Mucosa of gallbladder (tissue), 1 donor: ENCODE measurements at places on chromosomes 3 and 15. TPM values are rescaled to one million over a fixed set of nuclear protein-coding genes. Genes with fewer than 3 reads are reported as not detected.

The SPTSSB gene
- total RNA-seq = 9.2 TPM

The MITF gene
- 62.0 TPM for total RNA-seq

The KIF23 gene
- 3.9 TPM for total RNA-seq

The SLC15A2 gene
- 18.8 TPM for total RNA-seq

The ALDH1L1 gene
- 9.0 TPM for total RNA-seq

The ROBO1 gene
- 9.6 TPM for total RNA-seq

The FETUB gene
- total RNA-seq = not detected

The SST gene
- total RNA-seq = 3.0 TPM

The INSYN1 gene
- 13.8 TPM for total RNA-seq

The GOLGA6L10 gene
- 1.6 TPM for total RNA-seq
